ENCODE measurements at places on chromosomes 1 and 21.

- DNase-seq = no peak
Measured at GRCh38 chr1:54871275-54872035, 15.5 kb downstream of the DHCR24 start.

GRCh38 chr21:36039861-36040260 lies 20.5 kb downstream of the SETD4 start:
- no peak for DNase-seq

DNA sequence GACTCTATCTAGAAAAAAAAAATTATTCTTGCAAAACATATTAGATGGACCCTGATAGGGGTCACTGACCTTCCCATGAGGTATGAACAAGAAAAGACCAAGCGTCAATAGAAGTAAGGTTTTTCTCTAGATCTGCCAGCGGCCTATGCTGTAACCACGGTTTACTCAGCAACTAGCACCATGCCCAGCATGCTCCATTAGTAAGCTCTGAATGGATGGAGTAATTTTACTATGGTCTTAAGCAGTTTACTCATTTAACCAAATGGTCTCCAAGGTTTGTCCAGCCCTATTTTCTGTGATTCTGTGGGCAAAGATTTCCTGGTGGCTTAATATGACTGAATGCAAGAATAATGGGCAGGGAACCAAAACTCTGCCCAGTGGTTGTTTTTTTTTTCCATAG lies 113.9 kb downstream of the ADSS2 start:
- DNase-seq = no peak

DNA sequence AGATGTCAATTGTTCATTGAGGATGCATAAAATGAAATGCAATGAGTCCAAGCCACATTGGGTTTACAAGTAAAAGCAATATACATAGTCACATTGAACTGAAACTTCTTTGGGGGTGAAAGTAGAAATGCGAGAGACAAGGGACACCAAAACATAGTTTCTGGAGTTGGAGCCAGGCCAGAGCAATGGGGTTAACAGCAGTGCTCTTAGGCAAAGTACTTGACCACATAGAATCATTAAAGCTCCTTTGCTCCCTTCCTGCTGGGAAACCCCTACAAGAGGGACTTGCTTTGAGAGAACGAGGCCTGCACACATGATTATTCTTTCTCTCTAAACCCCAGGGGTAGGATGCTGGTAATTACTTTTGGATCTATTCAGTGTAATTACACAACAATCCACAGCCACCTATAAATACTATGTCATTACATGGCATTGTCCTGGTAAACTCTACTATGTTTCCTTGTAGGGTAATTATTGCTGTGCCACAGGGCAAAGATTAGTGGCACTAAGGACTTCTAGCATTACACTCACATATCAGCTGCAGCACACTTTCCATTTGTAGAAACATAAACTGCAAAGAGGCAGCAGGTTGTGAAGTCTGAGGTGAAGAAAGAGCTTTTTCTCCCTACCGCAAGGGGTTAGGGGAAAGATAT lies 421.6 kb upstream of the PBX1 start:
- no peak for DNase-seq

DNA sequence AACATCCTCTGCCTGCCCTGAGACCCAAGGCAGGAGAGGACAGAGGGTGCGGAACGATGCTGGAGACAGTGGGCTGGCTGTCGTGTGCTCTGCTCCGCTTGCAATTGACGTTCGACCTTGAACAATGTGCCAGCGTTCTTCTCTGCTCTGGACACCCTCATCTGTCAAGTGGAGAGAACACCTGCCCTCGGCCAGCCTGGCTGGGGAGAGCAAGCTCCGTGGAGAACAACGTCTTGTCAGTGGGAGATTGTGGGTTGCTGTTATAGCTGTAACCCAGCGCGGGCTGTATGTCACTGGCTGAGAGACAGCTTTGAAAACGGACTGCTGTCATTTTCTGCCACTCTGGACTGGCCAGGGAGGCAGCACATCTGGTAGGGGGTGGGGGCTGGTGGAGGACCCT lies 14.7 kb downstream of the KIAA1614 start:
- no peak for DNase-seq

GRCh38 chr1:159152031-159152430 lies 19.4 kb upstream of the CADM3 start:
- DNase-seq = no peak

DNA sequence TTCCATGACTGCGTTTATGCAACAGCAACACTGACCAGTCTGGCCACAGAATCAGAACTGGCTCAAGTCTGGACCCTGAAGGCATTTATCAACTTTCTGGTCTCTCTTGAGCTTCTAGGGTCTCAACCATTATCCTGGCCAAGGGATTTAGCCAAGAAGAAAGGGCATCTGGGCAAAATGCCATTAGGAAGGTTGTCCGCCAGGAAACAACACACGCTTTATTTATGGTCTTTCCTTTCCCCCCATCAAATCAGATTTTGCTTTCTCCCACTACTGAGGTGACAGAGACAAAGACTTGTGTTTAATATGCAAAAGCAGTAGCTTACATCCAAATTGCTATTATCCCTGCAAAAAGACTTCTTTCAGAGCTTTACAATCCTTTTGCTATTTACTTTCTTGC lies 81.6 kb upstream of the PPP2R5A start:
- DNase-seq = no peak

All from C1 segment of cervical spinal cord (tissue), 14 donors.